ENCODE measurements at places on chromosomes 6 and 20.

DNA sequence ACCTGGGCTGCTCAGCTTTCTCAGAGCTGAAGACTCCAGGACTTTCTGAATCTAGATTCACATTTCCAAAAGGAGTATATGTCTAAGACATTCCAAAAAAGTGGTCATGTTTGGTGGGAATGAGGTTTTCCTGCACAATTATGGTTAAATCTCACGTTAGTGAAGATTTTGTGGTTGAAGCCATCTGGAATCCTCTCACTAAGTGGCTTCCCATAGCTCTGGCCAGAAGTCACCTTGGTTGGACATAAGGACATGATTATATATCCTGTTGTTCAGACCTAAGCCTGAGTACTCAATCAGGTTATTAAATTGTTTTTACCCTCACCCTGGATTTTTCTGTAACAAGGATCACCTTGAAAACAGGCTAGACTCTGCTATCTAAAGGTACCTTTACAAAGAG is 176.1 kb upstream of the PLN start:
- no peak for DNase-seq

DNA sequence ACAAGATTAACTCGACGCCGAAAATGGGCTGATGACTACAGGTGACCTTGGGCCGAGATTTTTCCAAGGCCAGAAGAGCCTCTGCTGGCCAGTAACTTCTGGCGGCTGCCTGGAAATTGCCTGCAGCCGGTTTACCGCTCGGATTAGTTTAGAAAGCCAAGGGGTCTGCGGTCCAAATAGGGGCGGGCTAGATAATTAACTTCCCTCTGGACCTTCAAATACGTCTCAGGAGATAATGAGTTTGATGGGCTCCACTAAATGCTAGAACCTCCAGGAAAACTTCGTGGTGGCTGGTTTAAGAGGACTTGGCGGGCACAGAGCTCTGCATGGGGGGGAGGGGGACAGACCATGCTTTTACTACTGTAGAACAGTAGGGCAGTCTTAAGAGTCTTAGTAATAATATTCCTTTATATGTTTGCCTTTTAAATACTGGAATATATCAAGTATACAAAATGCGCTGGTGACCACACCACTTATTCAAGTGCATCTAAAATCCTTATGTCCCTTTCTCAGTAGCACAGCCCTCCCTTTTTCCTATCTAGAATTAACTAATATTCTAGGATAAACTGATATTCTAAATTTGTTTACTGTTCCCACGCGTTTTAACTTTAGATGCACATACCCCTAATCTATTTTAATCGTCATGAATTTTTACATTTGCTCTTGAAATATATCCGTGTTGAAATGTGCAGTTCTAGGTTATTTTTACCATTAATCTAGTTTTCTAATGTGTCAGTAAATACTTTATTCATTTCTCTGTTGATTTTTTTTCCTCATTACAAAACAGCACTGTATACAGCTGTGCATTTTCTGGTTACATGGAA is 107.5 kb upstream of the PRSS16 start:
- DNase-seq, result peak; percentile 62

- no peak for DNase-seq
Measured at GRCh38 chr6:63492476-63492875, 79.8 kb upstream of the LOC128125822 start.

GRCh38 chr6:144931172-144932035 is 646.3 kb downstream of the UTRN start:
- DNase-seq, result peak; percentile 24

DNA sequence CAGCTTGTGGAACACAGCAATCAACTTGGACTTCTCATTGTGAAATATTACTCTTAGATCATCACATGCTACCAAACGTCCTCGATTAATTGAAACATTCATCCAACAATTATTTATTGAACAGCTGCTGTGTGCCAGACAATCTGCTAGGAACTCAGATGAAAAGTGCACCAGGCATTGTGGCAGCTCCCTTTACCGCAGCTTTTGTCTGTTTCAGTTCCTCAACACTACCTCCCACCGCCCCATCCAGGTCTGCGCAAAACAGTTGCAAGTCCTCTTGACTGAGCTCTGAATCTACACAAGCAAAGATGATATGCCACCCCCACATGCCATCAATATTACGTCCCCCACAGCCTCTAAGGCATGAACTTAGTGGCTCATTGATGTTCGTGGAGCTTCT is 1094.4 kb upstream of the MAP3K7 start:
- no peak for DNase-seq

DNA sequence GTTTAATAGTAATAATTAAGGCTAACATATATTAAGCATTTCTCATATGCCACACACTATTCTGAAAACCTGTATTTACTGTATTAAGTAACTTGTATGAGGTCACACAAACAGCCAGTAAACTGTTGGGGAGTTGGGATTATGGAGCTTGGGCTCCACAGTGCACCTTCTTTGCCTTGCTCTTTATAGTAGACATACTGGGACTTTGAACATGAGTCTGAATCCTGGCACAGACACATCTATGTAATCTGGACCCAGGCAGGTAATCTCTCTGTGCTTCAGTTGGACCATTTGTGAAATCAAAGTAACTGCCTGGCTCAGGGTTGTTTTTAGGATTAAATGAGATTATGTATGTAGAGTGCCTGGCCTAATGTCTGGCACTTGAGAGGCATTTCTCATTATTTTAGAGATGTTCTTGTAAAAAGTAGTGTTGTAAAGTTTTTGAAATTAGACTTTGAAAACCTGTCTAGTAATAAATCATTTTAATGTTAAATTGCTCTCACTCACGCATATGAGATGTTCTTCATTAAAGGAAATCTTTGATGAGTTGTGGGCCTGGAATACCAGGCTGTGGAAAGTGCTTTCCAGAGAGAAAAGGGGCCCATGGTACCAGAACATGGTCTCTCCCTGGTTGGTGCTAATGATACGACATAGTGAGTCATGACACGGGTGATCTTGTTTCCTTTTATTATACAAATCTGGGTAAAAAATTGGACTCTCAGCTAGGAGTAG is 34.3 kb downstream of the LRRC1 start:
- no peak for DNase-seq

DNA sequence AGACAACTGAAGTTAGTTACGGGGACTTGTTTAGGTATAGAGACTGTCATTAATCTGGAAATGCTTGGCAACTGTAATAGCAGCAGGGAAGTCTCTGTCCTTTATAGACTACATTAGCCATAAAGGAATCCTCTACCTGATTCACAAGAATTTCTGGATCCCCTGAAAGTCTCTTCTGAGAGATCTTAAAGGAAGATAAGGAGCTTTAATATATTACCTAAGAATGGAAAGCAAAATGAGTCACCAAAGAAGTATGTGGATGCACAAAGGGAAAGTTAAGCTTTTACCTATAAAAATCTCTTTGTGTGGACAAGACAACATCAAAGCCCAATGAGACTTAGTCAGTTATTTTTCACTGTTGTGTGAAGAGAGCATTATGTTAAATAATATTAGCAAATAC is 92.2 kb upstream of the RSPO3 start:
- no peak for DNase-seq

- DNase-seq, result no peak
Measured at GRCh38 chr6:87139236-87139635, 16.1 kb upstream of the ZNF292 start.

GRCh38 chr6:109782491-109782999 is 91.4 kb downstream of the FIG4 start:
- no peak for DNase-seq

- DNase-seq, result peak; percentile 24
Measured at GRCh38 chr20:57657535-57658446, 37.6 kb upstream of the ZBP1 start.

GRCh38 chr6:145538989-145539388 is 196.3 kb downstream of the EPM2A start:
- DNase-seq, result no peak

DNA sequence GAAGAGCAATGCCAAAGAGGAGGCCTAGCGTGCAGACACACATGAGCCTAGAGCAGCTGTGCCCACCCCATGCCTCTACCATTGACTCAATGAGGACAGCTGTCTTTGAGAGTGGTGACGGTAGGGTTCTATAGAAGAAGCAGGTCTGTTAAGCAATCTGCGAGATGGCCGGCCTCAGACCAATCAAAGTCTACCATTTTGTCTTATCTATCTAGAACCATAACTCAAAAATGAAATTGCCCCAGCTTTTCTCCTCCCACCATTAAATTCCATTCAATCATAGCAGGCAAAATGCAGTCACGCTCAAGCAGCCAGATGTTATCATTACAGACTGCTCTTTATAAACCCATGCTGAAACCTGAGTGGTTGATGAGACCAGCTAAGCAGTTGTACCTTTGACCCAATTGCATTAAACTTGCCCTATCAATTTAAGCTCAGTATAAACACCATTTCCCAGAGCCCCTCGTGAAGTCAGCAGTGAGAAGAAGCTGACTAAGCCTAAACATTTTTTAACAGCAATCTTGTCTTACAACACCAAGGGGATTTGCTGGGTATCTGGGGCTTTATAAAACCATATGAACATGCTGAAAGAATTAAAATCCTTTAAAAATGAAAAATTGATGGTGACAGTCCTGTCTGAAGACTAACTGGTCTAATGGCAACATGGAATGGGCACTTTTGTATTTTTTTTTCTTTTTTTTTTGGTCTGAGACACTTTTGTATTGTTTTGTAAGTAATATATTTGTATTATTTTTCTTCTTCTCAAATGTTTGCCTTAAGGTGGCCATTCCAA is 57.5 kb downstream of the FOXC1 start:
- DNase-seq, result no peak

DNA sequence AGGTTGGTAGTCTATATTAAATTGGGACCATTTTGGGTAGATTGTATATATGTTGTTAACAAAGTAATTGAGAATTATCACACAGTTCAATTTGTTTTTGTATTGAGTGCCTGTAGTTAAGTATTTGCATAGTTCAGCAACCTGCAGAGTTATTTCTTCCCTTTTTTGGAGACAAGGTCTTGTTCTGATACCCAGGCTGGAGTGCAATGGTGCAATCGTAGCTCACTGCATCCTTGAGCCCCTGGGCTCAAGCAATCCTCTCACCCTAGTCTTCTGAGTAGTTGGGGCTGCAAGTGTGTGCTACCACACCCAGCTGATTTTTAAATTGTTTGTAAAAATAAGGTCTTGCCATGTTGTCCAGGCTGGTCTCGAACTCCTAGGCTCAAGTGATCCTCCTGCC is 250.5 kb downstream of the UTRN start:
- no peak for DNase-seq

DNA sequence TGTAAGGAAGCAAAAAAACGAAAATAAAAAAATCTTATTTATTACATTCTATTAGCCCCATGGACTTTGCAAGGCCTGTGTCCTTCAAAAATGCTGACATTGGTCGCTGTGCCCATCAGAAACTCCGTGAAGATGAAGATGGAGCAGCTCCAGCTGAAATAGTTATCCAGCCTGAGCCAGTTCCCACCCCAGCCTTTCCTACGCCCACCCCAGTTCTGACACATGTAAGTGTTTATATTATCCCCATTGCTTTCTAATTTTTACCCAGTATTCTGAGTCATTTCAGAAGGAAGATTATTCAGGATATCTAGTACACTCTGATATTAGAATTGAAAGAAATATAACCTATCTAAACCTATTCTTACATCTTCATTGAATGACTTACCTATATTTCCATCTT is 217.7 kb downstream of the ARHGAP18 start:
- no peak for DNase-seq

DNA sequence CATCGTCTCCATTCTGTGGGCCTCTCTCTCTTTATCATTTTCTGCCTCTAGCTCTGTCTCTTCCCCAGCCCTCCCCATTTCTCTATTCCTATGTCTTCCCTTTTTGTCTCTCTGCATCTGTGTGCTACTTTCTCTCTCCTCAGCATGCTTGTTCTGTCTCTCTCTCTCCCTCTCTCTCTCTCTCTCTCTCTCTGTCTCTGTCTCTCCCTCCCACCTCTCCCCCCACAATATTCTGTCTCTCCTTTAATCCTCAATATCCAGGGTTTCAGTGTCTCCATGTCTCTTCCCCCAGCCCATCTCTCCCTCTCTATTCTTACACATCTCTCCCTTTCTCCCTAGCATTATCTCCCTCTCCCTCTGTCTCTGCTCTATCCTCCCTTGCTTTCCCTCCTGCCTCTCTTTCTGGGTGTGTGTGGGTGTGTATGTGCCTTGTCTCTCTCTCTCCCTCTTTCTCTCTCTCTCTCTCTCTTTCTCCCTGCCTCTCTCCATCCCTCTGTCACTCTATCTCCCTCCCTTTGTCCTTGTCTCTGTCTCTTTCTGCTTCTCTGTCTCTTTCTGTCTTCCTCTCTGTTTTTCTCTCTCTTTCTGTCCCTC is 76.9 kb upstream of the SIRPA start:
- DNase-seq, result no peak

GRCh38 chr6:149935668-149936067 is 6.1 kb upstream of the ULBP2 start:
- DNase-seq, result no peak

DNA sequence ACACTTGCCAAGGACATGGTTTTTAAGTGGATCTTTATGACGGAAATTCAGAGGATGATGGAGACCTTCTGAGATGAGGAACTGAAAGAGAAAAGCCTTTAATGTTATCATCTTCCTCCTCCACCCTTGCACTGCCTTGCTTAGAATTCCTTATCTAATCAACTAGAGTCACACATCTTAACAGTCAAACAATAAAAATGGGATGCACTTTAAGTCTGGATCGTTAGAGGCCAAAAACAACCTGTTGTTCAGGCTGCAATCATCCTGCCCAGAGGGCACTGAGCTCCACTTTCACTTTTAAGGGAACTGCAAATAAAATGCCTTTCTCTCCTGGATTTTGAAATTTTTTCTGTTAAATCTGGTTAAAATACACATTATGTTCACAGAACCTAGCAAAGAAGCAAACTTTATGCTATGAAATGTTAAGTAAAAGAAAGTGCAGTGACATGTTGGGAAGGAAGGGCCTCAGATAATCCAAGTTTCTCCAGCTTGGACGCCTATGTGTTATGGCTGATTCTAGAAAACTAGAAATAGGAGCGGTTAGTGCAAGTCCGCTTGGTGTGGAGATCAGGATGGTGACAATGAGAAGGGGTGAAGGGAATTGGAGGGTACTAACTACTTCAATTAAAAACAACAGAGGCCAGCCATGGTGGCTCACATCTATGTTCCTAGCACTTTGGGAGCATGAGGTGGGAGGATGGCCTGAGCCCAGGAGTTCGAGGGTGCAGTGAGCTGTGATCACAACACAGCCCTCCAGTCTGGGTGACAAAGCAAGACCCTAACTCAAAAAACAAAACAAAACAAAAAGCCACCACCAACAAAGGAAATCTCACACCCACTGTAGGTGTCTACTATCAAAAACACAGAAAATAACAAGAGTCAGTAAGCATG is 66.4 kb upstream of the KIF13A start:
- no peak for DNase-seq

GRCh38 chr6:146434732-146435390 is 108.8 kb upstream of the RAB32 start:
- no peak for DNase-seq

- DNase-seq, result no peak
Measured at GRCh38 chr6:83199863-83200225, 6.7 kb downstream of the RWDD2A start.

DNA sequence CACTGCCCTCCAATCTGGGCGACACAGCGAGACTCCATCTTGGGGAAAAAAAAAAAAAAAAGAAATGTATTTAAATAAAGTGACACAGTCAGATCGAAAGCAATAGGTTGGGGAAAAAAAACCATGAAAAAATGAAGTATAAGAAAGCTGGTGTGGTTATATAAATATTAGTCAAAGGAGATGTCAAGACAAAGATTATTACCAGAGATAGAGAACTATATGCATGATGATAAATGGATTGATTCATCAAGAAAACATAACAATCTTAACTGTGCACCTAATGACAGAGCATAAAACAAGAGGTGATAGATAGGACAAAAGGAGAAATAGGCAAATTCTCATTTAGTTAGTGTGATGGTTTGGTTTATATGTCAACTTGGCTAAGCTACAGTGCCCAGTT is 146.9 kb upstream of the AHI1 start:
- DNase-seq, result no peak

- peak; percentile 25 for DNase-seq
Measured at GRCh38 chr6:130161683-130162404, 60.9 kb downstream of the SAMD3 start.

Data from femur (tissue), 1 donor.